ENCODE measurements at places on chromosomes 2 and 18. TPM values are rescaled to one million over a fixed set of nuclear protein-coding genes. Genes with fewer than 3 reads are reported as not detected.

DNA sequence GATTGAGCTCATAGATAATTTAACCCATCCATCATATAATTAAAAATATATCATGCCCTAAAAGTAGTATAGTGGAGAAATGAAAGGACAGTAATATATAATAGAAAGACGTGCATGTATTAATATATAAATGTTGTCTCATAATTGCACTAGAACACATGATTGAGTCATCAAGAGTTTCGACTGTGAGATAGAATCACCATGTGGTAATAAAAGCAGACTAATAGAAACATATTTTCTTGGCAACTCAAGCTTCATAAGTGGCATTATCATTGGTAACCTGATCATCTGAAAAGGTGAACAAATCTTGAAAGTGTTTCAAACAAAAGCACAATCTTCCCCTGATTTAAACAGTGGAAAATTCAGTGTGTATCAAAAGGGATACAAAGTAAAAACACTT lies 188.8 kb downstream of the CYRIA start:
- no peak for DNase-seq

DNA sequence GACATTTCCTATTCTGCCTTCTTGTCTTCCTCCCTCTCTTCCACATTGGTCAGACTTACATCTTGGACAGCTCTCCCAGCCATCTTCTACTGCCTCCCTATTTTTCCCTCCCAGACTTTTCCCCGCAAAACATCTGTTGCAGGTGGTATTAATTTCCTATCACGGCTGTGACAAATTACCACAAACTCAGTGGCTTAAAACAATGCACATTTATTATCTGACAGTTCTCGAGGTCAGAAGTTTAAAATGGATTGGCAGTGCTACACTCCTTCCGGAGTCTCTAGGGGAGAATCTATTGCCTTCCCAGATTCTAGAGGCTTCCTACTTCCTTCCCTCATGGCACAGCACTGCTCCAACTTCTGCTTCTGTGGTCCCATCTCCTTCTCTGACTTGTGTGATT lies 33.3 kb downstream of the STRADB start:
- DNase-seq = no peak

The MYL12A gene
- total RNA-seq = 485 TPM

DNA sequence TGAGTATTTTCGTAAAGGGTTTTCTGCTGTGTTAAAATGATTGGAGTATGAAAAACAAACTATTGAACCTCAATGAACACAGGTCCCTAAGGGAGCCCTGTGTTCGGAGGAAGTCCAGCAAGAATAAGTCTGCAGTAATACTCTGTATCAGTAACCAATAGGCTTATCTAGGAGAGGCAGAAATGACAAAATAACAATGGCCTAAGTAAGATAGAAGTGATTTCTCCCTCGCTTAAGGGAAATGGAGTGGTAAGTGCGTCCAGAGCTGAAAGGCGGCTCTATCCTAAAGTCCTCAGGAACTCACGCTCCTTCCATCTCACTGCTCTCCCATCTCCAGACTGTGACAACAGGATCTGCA lies 29.3 kb upstream of the MFSD6 start:
- DNase-seq = no peak

DNA sequence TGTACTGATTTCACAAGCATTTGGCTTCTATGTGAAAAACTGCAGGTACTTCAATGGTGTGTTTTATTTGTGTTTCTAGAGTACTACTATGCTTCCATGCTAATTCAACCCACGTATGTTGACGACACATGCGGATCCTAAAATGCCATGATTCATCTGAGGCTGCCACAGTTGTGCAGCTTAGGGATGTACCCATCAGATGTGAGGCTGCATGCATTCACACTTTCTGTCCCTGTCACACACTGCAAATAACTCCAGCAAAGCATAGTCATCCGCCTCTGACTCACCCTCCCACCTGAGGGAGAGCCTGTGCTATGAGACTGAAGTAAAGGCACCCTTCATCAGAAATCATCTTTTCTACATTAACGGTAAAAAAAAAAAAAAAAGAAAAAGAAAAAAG lies 22.1 kb upstream of the SERTAD2 start:
- peak; percentile 90 for DNase-seq

DNA sequence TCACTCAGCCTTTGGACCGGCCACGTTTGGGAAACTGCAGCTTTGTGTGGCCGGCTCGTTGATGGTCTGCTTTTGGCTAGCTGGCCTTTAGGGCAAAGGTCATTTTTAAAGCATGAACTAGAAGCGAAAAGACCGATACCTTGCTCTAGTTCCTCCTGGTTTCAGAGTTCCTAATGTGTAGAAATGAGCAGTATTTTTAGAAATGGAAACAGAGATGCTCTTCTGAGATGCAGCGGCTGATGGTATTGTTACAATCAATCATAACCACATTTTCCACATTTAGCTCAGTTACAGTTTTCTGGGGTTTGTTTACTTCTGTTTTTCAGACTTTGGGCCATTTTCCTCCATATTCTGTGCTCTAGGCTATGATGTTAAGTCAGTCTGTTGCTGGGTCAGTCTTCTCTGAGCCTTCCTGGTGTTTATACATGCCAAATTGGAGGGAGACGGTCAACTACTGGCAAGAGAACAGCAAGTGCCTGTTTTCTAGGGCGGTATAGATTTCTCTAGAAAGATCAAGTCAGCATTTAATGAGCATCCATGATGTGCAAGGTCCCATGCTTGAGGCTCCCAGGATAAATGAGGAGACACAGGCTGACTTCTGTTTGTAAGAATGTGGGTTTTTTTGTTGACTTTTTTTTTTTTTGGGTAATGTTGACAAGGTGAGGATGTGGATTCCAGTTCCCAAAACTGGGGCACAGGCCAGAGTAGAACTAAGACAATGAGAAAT lies 28.0 kb downstream of the RNF144A start:
- no peak for DNase-seq

GRCh38 chr18:67517444-67517765 lies 885 bp upstream of the DSEL start:
- peak; percentile 19 for DNase-seq

GRCh38 chr2:72806280-72806945 lies 19.4 kb downstream of the EXOC6B start:
- no peak for DNase-seq

DNA sequence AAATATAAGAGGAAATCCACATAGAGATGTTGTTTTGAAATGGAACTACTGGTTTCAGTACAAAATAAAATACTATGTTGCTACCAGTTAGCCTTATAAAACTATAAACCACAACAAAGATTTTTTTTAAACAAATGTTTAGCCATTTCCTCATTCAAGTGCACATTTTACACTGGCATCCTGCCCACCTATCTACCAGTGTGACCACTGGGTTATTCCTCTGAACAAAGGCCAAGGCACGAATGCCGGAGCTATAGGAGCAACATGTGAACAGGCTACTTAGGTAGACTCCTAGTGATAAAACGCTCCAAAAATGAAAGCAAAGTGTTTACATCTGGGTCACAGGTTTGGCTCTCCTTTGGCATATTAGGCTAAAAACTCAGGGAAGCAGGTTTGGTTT lies 31.8 kb upstream of the SULT1C4 start:
- DNase-seq = no peak

The KCNJ13 gene
- total RNA-seq = not detected

- DNase-seq = no peak
These were observed 6.9 kb downstream of the ABCG5 start for GRCh38 chr2:43831543-43832294.

DNA sequence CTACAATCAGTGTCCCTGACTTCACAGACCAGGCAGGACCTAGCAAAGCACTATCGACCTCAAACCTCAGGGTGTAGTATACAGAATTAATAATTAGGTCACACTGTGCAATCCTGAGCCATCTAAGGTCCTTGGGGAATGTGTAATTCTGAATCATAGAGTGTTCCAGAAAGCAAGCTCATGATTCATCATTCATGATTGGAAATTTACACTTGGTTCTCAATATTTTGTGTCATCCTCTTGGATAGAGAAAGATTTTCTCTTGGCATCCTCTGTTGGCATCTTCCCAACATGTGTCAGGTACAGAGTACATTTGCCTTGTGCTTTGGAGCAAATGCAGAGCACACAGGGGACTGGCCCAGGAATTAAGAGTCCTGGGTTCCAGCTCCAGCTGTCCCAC lies 245.0 kb upstream of the NT5C1B start:
- no peak for DNase-seq

The TLX2 gene
- 0.18 TPM for total RNA-seq

GRCh38 chr2:186894478-186894877 lies 45.5 kb upstream of the ZSWIM2 start:
- DNase-seq = no peak

GRCh38 chr2:12412898-12413305 lies 303.8 kb upstream of the TRIB2 start:
- peak; percentile 53 for DNase-seq

- DNase-seq = no peak
These were observed 96.4 kb upstream of the NOL4 start for GRCh38 chr18:34321066-34321465.

The ASNSD1 gene
- total RNA-seq = 50.9 TPM
